ENCODE measurements at places on chromosomes 1 and 21.

GRCh38 chr1:212455401-212455800 lies 22.7 kb downstream of the NENF start:
- no peak for DNase-seq

GRCh38 chr1:114181356-114181755 lies 27.7 kb upstream of the SYT6 start:
- no peak for DNase-seq

- DNase-seq = no peak
Measured at GRCh38 chr1:88883156-88883555, 8.2 kb downstream of the GTF2B start.

- no peak for DNase-seq
Measured at GRCh38 chr21:41678924-41679318, 87.9 kb downstream of the RIPK4 start.

DNA sequence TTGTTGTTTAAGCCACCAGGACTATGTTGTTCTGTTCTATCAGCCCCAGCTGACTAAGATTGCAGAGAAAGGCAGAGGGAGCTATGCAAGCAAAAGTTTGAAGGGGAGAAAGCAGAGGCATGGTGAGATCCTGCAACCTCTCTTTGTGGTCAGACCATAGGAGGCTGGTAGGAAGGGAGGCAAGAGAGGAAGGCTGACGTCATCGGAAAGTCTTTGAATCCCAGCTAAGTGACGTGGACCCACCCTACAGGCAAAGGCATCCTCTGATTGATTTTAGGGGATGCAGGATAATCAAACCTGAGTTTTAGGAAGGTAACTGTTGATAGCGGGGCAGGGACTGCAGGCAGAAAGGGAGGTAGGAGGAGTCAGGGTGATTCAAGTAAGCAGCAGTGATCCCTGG lies 23.3 kb upstream of the TNNI1 start:
- no peak for DNase-seq

DNA sequence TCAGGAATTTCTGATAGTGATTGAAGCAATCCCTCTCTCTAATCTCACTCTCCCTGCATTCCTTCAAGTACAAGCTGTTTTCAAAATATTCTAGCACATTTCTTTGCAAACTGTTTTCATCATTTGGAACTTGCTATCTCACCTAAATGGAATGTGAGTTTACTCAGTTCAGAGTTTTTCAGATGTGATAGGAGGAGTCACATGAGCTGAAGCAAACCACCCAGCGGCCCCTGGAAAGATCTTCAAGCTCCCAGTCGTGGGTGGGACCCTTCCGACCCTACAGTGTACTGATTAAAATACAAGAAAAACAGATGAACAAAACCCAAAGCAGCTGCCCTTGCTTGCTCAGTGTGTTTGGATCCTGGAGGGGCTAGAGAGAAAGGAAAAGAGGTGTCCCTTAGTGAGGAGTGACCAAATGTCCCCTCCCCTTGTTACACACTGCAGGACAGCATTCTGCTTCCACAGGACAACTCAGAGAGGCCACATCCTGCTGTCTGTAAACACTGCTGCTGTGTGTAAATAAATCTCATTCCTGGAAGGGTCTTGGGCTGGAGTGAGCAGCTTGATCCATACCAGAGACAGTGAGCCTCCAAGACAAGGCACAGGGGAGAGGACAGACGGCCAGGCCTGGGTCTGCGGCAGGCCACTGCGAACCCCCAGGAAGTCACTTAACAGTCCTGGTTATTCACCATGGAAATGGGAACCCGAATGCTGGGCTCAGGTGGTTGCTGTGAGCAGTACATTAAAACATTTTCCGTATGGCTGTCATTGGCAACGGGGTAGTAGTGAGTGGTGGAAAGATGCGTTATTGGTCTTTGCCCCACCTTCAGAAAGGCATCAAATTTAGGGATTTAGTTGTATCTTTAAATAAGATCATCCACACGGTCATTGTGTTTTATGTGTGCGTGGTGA lies 229.2 kb downstream of the RHOU start:
- no peak for DNase-seq

DNA sequence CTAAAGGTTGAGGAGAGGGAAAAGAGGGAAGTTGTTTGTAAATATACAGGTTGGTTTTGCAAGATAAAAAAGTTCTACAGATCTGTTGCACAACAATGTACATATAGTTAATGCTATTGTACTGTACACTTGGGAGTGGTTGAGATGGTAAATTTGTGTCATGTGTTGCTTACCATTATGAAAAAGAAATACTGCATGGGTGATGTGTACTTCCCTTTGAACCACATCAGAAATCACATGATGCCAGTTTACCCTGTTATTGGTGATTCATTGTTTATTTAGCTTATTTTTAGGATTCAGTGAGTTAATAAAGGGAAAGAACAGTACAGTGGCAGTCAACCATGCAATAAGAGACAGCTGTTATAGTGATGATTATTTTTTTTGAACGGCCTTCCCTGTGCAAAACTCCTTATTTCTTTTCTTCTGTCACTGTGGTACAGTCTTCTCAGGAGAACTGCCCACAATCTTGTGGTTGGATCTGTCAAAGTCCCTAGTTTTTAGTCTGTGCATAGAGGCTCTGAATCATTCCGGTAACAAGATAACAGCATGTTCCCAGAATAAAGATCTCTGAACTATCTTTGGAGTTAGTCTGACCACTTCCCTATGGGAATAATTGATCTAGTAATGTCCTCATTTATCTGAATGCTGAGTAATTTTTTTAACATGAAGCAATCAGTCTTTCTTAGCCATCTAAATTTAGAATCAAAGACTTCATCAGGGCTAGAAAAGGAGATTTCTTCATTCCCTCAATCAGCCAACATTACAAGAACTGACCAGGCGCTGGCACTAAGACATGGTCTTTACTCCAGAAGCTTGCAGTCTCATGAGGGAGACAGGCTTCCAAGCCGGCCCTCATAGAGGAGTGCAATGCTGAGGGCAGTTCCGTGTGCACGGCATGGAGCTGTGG lies 84.2 kb downstream of the SH3GLB1 start:
- DNase-seq = no peak

DNA sequence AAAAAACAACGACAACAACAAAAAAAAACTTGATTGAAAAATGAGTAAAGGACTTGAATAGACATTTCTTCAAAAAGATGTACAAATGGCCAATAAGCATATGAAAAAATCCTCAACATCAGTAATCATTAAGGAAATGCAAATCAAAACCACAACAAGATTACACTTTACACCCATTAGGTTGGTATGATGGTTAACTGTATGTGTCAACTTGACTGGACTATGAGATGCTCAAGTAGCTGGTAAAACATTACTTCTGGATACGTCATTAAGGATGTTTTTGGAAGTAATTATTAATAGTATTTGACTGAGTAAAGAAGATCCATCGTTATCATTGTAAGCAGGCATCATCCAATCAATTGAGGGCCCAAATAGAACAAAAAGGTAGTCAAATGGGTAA lies 34.9 kb upstream of the LYPLAL1 start:
- DNase-seq = no peak

DNA sequence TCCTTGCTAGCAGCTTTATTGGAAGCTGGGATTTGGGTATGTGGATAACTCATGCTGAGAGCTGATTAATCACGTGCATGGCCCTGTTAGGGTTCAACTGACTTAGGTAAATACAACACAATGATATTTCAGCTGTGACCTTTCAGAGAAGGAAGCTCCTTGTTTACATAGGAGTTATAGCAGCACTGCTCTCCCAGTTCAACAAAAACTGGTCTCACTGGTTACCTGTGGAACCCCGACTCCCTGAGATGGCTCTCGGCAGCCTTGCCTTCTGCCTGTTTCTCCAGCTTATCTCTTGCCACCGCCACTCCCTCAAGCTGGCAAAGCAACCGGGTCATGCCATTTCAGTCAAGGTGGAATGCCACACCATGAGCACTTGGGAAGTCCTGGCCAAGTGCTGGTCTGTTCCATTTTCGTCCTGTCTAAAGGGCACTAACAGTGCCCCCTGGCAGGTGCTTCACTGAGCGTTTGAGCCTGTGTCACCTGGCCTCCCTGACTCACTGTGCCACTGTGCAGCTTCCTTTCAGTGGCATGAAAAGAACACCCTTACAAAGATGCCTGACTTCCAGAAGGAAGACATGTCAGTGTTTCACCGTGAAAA lies 31.6 kb downstream of the DOP1B start:
- DNase-seq = no peak

- DNase-seq = no peak
Measured at GRCh38 chr1:201728731-201729130, 100.2 kb upstream of the IPO9 start.

DNA sequence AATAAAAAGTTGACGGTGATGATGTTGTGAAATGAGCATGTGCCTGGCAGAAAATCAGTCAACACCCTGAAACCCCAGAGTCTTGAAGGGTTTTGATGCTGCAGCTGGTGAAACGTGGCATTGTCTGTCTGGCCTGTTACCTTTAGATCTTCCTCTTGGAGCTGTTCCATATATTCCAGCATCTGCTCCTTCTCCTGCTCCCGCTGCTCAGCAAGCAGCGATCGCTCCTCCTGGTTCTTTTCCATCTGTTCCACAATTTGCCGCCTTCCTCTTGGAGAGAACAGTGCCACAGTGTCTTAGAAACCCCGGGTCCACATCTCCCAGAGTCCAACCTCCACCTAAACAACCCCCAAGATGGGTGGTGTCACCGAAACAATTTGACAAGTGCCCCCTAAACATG lies 15.7 kb downstream of the CFAP45 start:
- DNase-seq = no peak

GRCh38 chr21:31629972-31630711 lies 29.4 kb upstream of the SOD1 start:
- DNase-seq = no peak

- no peak for DNase-seq
Measured at GRCh38 chr1:38134294-38134755, 87.7 kb upstream of the POU3F1 start.

DNA sequence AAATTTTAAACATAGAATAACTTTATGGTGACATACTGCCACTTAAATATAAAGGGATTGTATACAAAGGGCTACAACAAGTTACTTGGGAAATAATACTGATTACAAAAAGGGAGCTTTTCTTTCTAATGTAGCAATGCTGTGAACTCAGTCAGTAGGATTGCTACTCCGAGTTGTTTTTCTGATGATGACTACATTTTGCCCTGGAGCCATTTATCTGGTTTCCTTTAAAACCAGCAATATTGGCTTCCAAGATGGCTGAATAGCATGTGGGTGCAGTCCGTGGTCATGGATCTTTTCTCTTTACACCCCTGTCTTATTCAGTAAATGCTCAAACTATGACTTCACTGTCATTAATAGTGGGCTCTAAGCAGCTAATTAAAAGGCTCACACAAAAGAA lies 92.6 kb upstream of the NEK7 start:
- no peak for DNase-seq

- DNase-seq = no peak
Measured at GRCh38 chr1:184630679-184631060, 124.0 kb downstream of the EDEM3 start.

DNA sequence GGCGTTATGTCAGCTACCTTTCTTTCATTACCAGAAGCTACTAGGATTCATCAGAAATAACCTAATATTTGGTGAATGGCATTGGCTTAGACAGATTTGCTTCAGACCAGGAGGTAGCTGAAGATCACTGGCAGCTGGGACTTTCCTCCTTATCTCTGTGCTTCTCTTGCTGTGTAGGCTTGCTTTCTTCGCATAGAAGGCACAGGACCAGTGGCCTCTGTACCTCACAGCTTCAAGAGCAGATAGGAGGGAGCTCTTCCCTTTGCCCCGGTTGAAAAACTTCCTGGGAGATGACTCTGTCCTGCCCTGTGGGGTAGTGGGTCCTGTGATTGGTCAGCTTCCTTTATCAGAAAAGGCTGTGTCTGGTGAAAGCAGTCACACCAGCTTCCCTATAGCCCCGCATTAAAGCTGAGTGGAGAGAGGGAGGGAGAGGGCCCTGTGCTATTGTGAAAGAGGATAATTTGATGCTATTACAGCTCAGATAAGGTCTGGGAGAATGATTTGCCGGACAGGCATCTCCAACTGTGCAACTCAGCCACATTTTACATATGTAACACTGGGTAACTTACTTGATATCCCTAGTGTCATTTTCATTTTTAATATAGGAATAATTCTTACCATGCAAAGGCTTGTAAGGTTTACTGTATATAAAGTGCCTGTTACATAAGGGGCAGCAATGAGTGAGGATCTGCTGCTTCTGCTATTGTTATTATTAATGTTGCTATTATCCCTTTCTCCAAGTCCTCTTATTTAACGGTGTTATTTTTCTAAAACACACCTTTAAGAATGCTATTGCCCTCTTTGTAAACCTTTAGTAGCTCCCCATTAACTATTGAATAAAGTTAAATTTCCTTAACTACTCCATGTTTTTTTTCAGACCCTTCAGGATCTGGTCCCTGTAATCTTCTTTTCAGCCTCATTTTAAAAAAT lies 31.6 kb downstream of the OSBPL9 start:
- no peak for DNase-seq

GRCh38 chr1:109947582-109948284 lies 36.8 kb upstream of the AHCYL1 start:
- DNase-seq = no peak

DNA sequence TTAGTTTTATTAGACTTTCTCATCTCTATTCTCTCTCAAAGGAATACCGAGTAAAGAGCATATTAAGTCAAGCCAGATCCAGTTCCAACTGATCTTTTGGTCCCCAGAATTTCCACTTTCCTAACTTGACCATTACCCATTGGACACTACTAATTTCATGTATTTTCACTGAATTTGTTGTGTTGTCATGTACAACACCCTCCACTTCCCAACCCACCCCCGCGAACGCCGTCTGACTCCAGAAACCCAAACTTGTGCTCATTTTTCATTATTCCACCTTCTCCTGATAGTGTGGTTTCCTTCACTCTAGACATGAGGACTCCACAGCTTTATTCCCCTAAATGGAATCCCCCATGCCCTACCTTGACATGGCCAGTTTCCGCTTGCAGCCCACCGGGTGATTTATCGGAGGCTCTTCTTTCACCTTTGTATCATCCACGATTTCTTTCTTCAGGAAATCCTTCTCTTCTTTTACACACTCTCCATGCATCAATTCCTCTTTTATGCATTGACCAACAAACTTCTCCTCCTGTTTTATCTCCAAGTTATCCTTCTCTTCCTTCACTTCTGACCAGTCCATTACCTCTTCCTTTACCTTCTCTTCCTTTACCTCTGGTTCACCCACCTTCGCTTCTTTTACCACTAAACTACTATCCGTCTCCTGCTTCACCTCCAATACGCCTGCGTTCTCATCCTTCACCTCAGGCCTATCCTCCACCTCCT lies 805 bp downstream of the ZNHIT6 start:
- DNase-seq = no peak

DNA sequence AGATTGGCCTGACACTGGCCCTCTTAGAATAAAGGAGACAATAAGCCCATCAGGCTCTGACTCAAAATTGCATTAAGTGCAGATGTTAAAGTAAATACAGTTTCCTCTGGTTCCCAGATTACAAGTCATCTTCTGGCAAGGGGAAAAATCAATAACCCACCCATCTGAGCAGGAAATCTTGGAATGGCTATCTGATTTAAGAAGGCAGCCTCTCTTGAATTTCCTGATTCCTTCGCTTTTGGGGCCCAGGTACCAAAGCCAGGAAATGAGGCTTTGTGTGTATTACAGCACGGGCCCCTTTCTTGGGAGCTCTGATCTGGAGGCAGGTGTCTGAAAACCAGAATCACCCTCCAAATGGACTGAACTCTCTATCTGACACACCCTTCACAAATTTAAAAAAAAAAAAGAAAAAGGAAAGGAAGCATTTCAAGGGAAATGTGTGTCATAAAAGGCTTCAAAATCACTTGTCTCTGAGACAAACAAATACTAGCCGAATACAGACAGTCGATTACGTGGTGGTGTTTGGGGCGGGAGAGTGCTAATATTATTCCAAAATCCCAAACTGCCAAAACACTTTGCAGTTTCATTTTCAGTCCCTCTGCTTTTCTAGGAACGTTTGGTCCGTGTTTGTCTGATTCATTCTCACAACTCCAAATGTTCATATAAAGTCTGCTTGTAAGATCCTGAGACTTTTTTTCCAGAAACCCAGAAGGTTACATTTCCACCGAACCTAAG lies 240.9 kb upstream of the CAMK1G start:
- no peak for DNase-seq
